Adrenal gland (tissue), 19 donors: ENCODE measurements at places on chromosomes 5 and 9.

GRCh38 chr5:100890461-100891008 is 12.5 kb downstream of the ST8SIA4 start:
- no peak for DNase-seq

GRCh38 chr5:146956217-146956616 is 77.7 kb upstream of the PPP2R2B start:
- DNase-seq = no peak

GRCh38 chr9:130023144-130023787 is 19.7 kb downstream of the FNBP1 start:
- DNase-seq = no peak

DNA sequence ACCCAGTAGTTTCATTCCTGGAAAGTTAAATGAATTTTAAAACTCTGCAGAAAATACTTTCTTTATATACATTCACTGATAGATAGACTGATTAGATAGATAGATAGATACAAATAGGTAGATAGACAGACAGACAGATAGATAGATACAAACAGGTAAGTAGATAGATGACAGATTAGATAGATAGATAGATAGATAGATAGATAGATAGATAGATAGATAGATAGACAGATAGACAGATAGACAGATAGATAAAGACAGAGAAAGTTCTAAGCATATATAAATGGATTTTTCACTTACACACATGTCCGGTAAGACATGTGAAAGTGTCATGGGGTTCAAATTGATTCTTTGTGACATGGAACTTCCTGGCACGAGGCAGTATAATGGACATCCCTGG is 349.7 kb downstream of the CDK5RAP2 start:
- DNase-seq = no peak

- no peak for DNase-seq
Observed at GRCh38 chr5:112077180-112077579, 320.2 kb upstream of the NREP start.

DNA sequence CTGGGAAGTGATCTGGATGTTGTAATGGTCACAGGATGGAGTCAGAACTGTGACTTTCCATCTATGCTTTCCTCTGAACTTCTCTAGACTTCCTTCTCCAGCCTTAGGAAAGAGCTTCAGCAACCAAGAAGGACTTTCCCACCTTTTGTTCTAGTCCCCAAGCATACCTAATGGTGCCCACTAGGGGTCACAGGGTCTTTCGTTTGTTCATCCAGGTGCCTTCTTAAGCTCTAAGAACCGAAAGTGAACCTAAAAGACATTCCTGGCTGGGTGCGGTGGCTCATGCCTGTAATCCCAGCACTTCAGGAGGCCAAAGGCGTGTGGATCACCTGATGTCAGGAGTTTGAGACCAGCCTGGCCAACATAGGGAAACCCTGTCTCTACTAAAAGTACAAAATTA is 1.8 kb upstream of the WNT8A start:
- DNase-seq = no peak
